Lower lobe of right lung (tissue), 2 donors: ENCODE measurements at places on chromosomes 2 and 18.

- DNase-seq: no peak
Measured at GRCh38 chr2:2324565-2325101, 6.4 kb downstream of the MYT1L start.

GRCh38 chr2:61604433-61604832 is 66.3 kb upstream of the XPO1 start:
- no peak for DNase-seq

- DNase-seq: no peak
Measured at GRCh38 chr2:98295721-98296414, 50.4 kb upstream of the CNGA3 start.

DNA sequence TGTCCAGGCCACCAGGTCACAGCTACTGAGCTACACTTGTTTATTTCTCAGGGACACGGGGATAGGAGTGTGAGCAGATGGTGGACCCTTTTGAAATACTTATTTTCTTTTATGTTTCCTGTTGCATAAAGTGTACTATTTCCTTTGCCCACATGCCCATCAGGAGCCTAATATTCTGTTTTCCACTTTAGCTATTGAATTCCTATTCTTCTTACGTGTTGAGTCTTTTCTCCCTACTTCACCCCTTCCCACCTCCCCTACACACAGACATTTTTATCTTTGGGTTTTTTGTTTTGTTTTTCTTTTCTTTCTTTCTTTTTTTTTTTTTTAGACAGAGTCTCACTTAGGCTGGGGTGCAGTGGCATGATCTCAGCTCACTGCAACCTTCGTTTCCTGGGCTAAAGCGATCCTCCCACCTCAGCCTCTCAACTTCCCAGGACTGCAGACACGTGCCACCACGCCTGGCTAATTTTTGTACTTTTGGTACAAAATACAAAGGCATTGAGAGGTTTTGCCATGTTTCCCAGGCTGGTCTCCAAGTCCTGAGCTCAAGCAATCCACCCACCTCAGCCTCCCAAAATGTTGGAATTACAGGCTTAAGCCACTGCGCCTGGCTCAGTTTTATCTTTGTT is 5.2 kb upstream of the GPR55 start:
- no peak for DNase-seq

DNA sequence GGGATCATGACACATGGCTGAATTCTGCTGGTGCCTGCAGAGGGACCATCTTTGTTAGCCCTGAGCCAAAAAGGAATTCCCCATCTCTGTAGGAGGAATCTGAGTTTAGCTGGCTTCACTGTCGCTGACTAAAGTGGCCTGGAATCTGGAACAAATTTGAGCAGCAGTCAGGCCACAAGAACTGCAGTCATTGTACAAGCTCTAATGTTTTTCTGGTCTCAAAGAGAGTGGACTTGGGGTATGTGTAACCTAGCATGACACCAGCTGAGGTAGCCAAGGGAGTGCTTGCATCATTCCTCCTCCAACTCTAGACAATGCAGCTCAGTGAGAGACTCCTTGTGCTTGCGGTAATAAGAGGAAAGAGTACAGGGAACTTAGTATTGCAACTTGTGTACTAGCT is 539.1 kb upstream of the LRRTM4 start:
- DNase-seq: no peak

- no peak for DNase-seq
Measured at GRCh38 chr2:125167820-125168219, 1142.7 kb downstream of the CNTNAP5 start.

- DNase-seq: no peak
Measured at GRCh38 chr2:98445683-98446581, 1.3 kb downstream of the INPP4A start.
